ENCODE measurements at places on chromosomes 6 and 20.

DNA sequence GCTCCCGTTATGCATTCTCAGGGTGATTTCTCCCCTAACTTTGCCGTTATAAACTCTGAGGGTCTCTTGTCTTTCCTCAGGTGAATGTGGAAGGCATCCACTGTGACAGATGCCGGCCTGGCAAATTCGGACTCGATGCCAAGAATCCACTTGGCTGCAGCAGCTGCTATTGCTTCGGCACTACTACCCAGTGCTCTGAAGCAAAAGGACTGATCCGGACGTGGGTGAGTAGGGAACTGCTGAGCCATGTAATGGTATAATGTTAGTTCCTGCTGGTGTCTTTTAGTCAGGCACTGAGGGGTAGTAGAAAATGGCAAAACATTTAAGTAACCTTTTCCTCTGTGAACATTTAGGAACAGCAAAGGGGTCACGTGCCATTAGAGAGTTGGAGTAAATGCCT, 395.4 kb downstream of the ARHGAP18 start:
- DNase-seq: no peak

DNA sequence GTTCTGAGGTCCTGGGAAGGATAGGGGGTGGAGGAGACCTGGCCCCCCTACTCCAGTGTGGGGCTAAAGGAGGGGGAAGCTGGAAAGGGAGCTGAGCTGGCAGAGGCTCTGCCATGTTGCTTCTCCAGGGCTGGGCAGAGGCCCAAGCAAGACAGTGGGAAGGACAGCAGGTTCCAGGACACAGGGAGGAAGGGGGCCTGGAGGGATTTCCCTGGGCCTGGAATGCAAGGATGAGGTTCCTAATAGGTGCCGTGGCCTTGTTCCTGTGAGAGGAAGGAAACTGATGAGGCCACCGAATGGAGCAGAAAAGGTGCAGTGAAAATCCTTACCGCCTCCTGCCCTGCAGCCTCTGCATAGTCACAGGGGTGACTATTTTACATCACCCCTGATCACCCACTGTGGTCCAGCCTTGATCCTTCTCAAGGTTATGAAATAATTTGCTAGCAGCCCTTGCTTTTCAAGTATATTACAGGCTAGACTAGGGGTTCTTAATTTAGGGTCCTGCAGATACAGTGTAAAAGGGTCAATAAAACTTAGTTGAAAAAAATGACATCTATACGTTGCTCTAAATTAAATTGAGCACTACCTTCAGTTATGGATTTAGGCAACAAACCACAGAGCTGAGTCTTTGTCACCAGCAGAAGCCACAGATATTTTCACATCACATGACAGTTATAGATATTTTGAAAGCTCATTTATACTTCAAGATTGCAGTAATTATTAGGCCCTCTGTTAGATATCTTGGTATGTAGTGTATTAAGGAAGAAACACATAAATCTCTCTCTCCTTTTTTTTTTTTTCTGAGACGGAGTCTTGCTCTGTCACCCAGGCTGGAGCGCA, 45.7 kb upstream of the RNF24 start:
- DNase-seq: no peak

GRCh38 chr6:53309059-53309900, 39.5 kb downstream of the ELOVL5 start:
- no peak for DNase-seq

DNA sequence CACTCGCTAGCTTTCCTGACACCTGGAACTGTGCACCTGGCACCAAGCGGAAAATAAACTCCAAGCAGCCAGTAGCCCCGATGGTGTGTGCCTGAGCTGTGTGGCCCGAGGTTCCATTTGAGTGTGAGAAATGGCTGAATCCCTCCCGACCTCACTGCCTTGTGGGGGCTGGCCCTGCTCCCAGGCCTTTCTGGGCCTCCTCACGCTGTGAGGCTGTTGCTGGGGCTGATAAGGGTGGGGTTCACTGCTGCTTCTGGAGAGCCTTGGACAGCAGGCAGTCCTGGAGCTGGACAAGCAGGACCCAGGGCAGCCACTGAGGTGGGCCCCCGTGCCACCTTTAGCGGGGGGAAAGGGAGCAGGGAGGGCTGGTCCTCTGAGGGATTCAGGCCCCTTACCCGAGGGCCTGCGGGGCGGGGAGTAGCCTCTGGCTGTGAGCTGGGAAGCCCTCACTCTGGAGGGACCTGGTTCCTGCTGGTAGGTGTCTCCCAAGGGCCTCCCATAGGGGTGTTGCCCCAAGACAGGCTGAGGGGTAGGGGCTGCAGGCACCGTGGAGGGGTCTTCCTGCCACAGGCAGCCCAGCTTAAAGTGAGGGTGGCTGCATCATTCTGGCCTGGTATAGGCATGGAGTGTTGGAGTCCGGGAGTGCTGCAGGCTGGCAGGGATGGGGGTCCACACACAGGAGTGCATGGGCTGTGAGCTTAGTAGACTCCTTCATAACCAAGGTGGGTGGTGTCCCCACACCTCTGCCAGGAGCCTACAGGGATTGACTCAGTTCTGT, 1.7 kb downstream of the PPDPF start:
- no peak for DNase-seq

GRCh38 chr6:71419217-71420094, 130.8 kb downstream of the OGFRL1 start:
- no peak for DNase-seq

DNA sequence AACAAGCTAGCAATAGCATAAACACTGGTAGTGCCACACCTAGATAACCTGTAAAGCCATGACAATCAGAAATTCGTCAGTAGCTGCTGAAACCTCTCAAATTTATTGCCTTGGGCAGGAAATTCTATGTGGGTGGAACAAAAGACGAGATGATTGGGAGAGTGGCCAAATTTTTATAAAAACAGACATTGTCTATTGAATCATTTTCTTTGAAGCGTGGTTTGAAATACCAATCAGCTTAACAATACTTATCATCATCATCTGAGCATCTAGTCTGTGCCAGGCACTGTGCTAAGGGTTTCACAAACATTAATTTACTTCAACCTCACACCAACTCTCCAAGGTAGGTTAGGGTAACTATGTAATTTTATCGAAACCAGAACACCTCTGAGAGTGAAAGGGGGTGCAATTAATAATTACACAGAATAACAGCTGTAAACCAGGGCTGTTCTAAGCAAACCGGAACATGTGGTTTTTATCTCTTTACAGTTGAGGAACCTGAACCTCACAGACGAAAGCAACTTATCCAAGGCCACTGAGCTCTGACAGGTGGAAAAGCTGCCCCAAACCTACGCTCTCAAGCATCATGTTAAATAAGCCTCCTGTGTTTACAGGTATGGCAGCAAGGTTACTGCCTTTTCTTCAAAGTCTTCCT, 43.4 kb downstream of the NHSL1 start:
- DNase-seq: no peak

- no peak for DNase-seq
These were observed 49.6 kb downstream of the ZMYND8 start for GRCh38 chr20:47306755-47307370.

All from brain pericyte (primary cell).